ENCODE measurements at places on chromosomes 12 and 14.

- DNase-seq = no peak
Observed at GRCh38 chr14:62778852-62779251, 266.4 kb downstream of the KCNH5 start.

DNA sequence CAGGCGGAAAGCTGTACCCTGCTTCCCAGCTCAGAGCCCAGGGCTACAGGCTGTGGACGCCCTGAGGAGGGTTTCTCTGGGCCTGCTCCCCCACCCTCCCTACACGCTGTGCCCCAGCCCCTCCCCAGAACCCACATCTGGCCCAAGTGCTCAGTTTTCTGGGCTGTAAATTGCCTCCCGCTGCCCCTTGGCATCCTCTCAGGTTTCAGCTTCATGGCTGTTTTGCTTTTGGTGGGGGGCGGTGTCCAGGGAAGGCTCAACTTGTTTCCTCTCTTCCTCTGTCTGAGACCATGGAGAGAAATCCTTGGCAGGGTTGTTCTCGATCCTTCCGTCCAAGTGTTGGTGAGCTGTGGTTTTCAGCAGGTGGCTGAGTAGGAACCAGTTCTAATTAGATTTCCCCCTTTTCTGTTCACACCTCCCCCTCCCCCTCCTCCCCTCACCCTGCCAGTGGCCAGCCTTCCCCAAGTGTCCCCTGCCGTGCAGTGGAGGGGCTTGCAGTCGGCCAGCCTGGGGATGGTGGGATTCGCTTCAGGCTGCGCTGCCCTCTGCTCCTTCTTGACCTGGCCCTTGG lies 61.8 kb downstream of the TSPAN9 start:
- DNase-seq = no peak

- DNase-seq = no peak
Observed at GRCh38 chr12:24898606-24899005, 50.3 kb downstream of the BCAT1 start.

DNA sequence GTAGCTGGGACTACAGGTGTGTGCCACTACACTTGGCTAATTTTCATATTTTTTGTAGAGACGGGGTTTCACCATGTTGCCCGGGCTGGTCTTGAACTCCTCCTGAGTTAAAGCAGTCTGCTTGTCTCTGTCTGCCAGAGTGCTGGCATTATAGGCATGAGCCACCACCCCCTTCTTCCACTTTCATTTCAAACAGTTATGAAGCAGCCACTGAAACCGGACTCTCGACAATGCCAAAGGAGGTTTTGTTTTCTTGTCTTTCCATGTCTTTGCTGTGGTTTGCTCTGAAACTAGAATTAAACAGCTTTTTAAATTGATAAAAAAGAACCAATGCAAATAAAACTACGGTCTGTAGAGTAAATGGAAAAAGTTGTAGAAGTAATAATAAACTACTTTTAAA lies 30.4 kb downstream of the RAP1B start:
- DNase-seq = peak; percentile 39

GRCh38 chr12:111775205-111776193 lies 8.8 kb downstream of the ALDH2 start:
- DNase-seq = peak; percentile 97

DNA sequence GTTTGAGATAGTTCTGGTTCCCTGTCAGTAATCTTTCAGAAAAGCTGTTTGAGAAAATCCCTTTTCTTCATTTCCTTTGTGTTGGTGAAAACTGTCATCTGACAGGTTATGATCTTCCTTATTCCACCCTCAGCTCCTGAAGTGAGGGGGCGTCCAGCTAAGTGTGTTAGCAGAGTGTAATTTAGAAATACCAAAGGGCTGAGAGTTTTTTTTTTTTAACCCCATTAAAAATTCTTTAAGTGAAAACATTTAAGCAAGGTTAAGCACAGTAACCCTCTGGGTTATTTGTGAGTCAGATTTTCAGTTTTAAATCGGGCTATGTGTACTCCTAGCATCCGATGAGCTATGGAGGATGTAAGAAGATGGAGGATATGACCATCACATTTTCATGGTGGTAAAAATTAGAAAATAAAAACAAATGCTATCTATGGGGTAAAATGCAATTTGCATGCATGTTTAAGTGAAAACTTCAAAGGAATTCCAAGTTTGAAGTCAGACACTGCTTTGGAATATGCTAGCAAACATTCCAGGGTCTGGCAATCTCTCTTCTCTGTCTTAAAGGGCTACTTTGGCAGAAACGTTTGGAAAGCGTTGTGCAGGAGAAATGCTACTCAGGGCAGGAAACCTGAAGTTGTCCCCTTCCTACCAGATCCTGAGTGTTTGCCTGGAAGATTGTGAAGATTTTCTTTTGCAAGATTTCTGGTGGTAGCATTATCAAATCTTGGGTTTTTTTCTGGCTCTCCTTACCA lies 197.0 kb upstream of the PRICKLE1 start:
- no peak for DNase-seq

- no peak for DNase-seq
Observed at GRCh38 chr14:93173943-93174395, 10.7 kb downstream of the MOAP1 start.

GRCh38 chr12:73547421-73547820 lies 990.2 kb upstream of the ATXN7L3B start:
- no peak for DNase-seq

All from suppressor macrophage treated with lipopolysaccharide for 4 hours (primary cell).